Activated T-cell treated with anti-CD3 and anti-CD28 coated beads, Interleukin-2, amount 50 U/mL, for 48 hours (primary cell): ENCODE measurements at places on chromosomes 12 and 14.
A peak's percentile ranks its signal among the peaks of the same experiment; 100 is the strongest.

- DNase-seq: no peak
These were observed 1.8 kb downstream of the OTOGL start for GRCh38 chr12:80101126-80101525.

DNA sequence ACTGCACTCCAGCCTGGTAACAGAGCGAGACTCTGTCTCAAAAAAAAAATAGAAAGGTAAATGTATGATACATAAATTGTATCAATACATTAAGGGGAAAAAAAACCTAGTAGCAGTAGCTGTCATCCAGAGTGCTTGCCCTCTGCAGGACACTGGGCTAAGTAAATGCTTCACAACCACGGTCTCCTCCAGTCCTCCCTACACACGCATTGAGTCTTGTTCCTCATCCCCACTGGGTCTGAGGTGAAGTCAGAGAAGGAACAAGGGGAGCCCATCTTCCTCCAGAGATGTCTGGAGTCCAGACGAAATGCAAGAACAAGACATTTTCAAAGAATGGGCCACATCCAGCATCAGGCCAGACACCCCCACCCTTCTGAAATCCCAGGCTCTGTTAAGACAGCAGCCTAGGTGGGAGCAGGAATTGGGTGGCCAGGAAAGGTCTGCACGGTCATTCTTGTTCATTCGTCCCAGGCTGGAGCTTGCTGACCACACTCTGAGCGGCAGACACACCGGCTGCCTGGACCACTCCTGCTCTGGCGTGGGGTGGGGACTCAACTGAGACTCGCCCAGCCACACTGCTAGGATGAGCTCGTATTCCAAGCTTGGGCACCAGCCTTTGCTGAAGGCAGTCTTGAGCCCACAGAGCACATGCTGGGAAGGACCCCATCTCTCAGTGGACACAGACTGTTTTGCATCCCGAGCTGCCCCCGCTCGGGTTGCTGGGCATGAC, 45.5 kb downstream of the CHGA start:
- DNase-seq: no peak

- no peak for DNase-seq
These were observed 21.6 kb upstream of the CAMKK2 start for GRCh38 chr12:121318121-121318520.

DNA sequence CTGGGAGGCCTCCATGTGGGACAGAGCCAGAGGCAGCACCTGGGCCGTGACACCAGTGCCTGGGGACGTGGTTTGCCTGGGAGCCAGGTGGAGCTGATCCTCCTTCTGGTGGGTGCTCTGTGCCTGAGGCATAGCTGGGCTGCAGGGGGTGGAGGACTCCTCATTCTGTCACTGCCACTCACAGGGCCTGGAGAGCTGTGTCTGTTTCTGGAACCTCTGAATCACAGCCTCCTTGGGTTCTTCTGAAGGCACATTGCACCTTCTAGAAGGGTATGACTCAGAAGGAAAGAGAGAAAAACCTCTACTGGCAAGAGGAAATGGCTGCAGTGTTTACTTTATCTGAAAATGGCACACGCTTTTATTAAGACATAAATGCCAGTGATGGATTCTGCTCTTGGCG, 659.8 kb downstream of the VRK1 start:
- peak; percentile 79 for DNase-seq

DNA sequence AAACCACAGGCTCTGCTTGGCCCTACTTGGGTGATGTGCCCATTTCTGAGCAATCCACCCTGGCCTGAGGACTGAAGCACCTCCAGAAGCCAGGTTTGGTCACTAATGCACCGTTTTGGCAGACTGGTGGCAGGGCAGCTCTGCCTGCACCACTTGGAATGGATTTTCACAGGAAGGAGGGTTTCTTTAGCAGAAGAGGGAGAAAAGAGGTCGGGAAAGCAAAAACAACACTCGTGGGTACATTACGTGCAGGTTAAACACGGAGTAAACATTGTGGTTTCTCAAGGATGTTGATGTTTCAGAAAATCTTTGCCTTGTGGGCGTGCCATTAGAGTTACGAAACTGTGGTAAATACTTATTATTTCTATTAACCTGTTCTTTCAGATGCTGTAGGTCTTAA, 70.8 kb downstream of the KCNA5 start:
- no peak for DNase-seq

- DNase-seq: no peak
These were observed 339.0 kb downstream of the FUT8 start for GRCh38 chr14:65751510-65751909.

DNA sequence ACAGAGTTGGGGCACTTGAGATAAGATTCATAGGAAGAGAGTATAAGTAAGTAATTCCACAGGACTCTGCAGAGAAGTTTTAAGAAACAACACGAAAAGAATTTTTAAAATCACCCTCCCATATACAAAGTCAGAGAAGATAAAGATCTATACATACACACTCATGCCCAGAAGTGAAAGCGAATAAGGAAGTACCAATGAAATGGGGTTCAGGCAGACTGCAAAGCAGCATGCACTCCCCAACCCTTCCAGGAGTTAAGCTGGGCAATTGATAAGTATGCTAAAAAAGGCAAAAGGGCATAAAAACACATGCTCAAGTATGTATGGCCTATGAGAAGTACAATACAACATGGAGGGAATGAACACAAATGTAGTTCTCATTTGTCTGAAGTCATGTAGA, 246.2 kb upstream of the GRIP1 start:
- no peak for DNase-seq

GRCh38 chr14:96418075-96418474, 26.1 kb downstream of the AK7 start:
- DNase-seq: no peak

DNA sequence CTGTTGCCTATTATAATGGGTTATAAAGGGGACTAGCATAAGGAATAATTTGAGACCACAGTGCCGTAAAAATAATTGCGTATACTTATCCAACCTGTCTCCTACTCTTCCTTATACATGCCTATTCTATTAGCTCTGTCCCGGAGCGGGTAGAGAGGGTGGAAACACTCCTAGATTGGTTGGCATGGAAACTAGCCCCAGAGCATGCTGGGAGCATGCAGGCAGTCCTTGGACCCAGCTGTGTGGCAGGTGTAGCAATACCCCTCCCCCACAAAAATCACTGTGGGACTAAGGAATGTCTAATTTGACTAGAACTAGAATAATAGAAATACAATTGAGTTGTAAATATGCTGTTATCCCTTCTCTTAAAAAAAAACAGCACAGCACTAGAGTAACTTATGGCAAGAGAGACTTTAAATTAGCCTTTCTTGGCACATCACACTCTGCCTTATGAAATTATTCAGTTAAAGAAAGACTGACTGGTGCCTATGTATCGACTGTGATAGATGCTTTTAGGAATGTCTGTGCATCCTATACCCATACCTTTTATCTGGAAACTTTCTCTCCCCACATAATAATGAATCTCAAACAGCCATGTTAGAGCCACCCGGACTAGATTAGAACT, 244.0 kb upstream of the DAAM1 start:
- DNase-seq: no peak

- DNase-seq: no peak
These were observed 59.9 kb downstream of the TSPAN19 start for GRCh38 chr12:84976133-84976532.

GRCh38 chr14:35979531-35979930, 153.4 kb downstream of the BRMS1L start:
- DNase-seq: no peak

- no peak for DNase-seq
These were observed 223.7 kb downstream of the ZFP36L1 start for GRCh38 chr14:68568907-68569897.

DNA sequence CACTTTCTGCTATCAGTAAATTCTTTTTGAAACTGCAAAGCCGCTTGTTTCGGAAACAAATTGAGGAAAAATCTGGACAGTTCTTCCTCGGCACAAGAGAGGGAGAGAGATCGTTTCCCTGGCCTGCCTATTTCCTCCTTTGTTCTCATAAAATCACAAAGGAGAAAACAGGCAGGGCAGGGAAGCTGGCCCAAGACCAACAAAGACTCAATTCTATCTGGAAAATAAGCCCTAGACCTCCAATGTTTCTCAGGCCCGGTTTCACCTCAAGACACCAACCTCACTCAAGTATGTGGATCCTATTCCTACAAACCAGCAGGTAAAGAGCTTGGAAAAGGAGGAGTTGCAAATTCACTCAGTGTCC, 19.5 kb downstream of the DICER1 start:
- DNase-seq: no peak

GRCh38 chr12:109827566-109828550, 5.3 kb downstream of the TRPV4 start:
- no peak for DNase-seq

DNA sequence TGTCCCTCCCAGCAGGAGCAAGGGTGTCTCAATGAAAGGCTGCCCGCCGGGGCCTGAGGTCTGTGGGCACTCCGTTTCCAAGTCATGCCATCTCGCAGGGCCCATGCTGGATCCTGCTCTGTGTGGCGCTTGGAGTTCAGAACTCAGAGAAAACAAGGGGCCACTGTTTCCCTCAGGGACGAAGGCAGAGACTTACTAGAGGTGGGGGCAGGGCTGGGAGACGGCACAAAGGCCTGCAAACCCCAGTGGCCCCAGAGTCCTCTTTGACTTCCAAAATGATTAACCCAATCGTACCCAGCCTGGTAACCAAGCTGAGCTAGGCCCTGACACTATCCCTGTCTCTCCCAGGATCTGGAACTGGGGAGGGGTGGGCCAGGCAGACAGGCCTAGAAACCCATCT, 95.8 kb downstream of the ITPK1 start:
- no peak for DNase-seq

DNA sequence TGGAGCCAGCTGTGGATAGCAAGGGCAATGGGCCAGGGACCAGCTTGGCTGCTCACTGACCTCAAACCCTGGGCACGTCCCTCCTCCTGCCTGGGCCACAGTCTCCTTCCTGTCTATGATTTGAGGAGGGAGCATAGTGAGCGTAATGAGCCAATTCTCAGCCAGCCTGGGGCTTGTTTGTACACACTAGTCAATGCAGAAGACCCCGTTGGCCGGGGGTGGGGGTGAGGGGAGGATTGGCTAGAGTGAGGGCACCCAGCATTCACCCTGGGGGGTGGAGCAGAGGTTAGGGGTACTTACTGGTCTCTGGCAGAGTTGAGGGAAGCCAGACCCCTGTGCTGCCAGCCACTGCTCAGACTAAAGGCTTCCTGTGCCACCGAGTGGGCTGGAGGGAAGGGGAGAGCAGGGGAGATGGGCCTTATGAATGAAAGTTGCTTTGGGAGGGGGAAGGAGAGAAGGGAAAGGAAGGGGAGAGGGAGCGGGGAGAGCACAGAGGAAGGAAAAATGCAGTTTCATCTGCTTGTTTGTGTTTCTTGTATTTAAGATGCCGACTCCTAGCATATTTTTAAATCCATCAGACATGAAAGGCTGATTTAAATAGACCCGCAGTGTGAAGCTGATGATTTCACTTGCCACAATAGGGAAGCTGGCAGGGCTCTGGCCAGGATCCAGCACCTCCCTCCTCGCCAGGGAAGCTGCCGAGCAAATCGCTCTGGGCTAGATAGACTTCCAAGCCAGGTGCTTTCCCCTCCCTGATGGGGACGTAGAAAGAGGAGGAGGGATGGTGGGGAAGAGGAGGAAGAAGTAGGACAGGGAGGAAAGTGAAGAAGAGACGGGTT, 114.0 kb downstream of the PRMT8 start:
- DNase-seq: no peak

DNA sequence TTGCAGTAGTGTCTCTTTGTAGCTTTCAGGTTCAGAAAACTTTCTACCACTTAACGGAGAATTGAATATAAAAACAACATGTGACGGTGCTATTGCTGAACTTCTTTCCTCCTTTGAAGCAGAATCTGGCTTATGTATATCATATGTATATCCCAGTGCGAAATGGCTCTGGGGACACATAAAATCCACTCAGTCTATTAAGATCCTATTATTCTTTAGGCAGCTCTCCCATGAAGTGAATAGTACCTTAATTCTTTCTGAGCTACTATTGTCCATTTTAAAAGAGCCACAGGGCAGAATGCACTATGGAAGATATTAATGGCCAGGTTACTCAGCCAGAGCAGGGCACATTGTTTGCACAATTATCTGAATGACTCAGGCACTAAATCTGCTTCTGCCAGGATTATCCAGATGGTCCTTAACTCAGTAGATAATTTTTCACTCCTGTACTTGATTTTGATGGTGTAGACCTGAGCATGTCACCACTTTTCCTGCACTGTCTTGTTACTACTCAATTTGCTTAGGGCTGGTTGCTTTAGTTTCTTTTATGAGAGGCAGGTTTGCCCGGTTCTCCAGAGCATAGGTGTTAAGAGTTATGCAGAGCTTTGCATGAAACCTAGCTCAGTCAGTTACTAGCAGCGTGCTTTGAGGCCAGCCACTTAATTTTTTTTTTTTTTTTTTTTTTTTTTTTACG, 5.5 kb downstream of the CNTN1 start:
- no peak for DNase-seq

DNA sequence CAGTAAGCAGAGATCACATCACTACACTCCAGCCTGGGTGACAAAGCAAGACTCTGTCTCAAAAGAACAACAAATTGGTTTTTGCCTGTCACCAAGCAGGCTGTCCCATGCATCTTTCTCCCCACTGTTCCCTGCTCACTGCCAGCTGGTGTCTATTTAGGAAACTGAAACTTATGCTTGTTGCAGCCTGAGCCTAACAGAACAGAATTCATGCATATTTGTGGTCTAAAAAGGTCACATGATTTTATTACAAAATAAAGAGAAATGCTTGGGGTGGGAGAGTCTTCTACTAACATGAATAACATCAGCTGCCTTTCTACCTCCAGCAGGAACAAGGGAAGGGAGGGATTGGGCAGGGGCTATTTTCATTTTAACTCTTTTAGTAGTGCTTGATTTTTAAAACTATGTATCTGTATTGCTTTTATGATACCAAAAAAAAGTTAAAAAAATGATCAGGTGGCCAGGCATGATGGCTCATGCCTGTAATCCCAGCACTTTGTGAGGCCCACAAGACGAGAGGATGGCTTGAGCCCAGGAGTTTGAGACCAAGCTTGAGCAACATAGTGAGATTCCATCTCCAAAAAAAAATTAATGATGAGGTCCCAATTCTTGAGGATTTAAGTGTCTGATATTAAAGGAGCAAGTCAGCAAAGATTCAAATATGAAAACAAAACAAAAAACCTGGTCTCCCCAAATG, 923 bp downstream of the STAT2 start:
- DNase-seq: no peak

GRCh38 chr14:104571246-104571645, 8.3 kb upstream of the C14orf180 start:
- no peak for DNase-seq

GRCh38 chr14:49396801-49397200, 189.4 kb downstream of the RPS29 start:
- DNase-seq: no peak

- no peak for DNase-seq
These were observed 286.6 kb downstream of the AACS start for GRCh38 chr12:125351788-125352187.

- DNase-seq: no peak
These were observed 13.0 kb downstream of the FBXO33 start for GRCh38 chr14:39419272-39419671.

GRCh38 chr14:28742171-28742846, 24.3 kb upstream of the FOXG1 start:
- no peak for DNase-seq

- no peak for DNase-seq
These were observed 126.8 kb upstream of the MED13L start for GRCh38 chr12:116404247-116404646.

GRCh38 chr14:104286086-104286485, 147.7 kb downstream of the KIF26A start:
- no peak for DNase-seq
